Calu3 (cell line): ENCODE measurements at places on chromosomes 3 and 15. TPM values are rescaled to one million over a fixed set of nuclear protein-coding genes. Genes with fewer than 3 reads are reported as not detected.

PIK3R4 gene
- total RNA-seq, result 42.6 and 47.3 TPM in 2 replicates

GRCh38 chr3:53375019-53375418 lies 27.7 kb upstream of the DCP1A start:
- DNase-seq, result peak; percentile 85
- H3K27me3 ChIP-seq, result no peaks in the 10 kb centered on the region
- no peaks in the 10 kb centered on the region for H3K36me3 ChIP-seq
- no peak overlapping the region for H3K4me3 ChIP-seq
- H3K27ac ChIP-seq, result peak overlapping the region; percentile 68

GRCh38 chr15:100252779-100253417 lies 88.9 kb downstream of the ADAMTS17 start:
- no peaks in the 10 kb centered on the region for H3K4me1 ChIP-seq
- no peaks in the 10 kb centered on the region for H3K36me3 ChIP-seq
- no peak for DNase-seq

DNA sequence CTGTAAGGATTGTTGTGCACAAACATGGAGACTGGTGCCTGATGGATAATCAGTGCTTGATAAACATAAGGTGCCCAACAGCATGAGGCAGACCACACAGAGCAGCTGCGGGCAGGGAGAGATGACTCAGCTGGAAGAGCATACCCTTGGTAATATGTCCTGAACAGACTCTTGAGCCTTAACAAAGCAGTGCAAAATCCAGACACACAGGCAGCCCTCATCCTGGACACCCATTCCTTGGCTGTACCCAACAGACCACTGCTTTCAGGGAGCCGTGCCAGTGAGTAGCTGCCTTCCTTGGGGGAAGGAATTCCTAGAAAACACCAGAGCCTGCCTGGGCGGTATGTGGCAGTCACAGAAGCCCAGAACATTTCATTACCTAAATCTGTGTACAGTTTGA lies 156.2 kb downstream of the CLSTN2 start:
- no peak for DNase-seq
- H3K4me1 ChIP-seq, result no peaks in the 10 kb centered on the region
- no peak overlapping the region for H3K4me3 ChIP-seq
- no peaks in the 10 kb centered on the region for H3K36me3 ChIP-seq
- no peak overlapping the region for H3K27ac ChIP-seq

- H3K4me1 ChIP-seq, result peaks cover 24% of the 10 kb centered on the region
- H3K27me3 ChIP-seq, result no peaks in the 10 kb centered on the region
- peaks cover 8% of the 10 kb centered on the region for H3K36me3 ChIP-seq
- H3K27ac ChIP-seq, result peak overlapping the region; percentile 80
Observed at GRCh38 chr3:63724987-63725386, 72.5 kb downstream of the SNTN start.
